Activated CD4-positive, alpha-beta T cell treated with anti-CD3 and anti-CD28 coated beads, Interleukin-2, amount 10 ng/mL, durations not matched to agents 7 days and 5 days (primary cell): ENCODE measurements at places on chromosomes 5 and 9. TPM values are rescaled to one million over a fixed set of nuclear protein-coding genes. Genes with fewer than 3 reads are reported as not detected.

- no peak for DNase-seq
Observed at GRCh38 chr5:132782101-132782500, 5.1 kb upstream of the SEPTIN8 start.

DNA sequence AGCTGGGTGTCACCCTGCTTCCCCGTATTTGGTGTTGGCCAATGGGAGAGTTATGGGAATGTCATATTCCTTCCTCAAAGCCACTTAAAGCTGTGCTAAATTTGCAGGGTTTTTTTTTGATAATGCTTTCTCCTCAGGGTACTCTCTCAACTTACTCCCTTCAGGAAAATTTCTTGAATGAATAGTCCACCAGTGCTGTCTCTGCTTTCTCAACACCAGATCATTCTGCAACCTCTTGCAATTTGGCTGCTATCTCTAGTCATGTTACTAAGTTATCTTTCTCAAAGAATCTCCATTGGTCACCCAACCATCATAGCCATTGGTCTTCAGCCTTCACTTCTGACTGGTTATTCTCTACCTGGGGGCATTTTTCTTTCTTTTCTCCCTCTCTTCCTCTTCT is 13.4 kb upstream of the TNFAIP8 start:
- no peak for DNase-seq

TXNDC8 gene
- total RNA-seq, result not detected

DNA sequence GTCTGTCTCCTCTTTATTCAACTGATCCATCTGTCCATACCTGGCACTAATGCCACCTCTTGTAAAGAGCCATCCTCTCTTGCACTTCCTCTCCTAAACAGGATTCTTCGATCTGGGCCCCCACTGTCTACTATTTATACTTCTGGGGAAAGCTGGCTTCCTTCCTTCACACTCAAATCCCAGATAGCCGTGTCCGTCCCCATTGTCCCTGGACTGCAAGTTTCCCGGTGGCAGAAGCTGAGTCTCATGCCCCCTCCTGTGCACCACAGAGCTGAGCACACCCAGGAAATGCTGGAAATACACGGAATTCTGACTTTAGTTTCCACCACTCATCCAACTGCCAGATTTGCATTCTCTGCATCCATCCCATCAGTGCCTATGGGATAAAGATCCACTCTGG is 84.0 kb downstream of the MARCHF11 start:
- no peak for DNase-seq

- DNase-seq, result no peak
Observed at GRCh38 chr5:128825826-128826225, 139.5 kb upstream of the SLC27A6 start.

SUSD3 gene
- 85.8 TPM for total RNA-seq

AGXT2 gene
- not detected for total RNA-seq

DNA sequence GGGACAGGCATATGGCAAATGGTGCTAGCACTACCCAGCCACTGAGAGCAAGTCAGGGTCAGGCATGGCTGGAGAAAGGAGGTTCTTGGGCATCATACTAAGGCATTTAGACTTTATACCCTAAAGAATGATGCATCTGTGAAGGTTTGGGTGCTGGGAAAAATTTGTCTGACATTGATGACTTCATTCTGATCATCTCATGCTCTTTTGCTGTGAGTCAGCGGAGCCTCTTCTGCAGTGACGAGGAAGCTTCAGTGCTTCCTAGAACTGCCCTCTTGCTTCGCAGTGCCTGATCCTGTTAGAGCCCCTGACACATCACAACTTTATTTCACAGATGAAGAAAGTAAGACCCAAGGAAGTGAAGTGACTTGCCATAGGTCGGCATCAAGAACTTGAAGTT is 266.6 kb upstream of the GAS1 start:
- DNase-seq, result no peak

CTNND2 gene
- total RNA-seq, result not detected

TMEM174 gene
- not detected for total RNA-seq

C5orf52 gene
- not detected for total RNA-seq

GRCh38 chr5:142520885-142521284 is 165.0 kb downstream of the FGF1 start:
- DNase-seq, result no peak

PCDHB7 gene
- not detected for total RNA-seq

GRCh38 chr5:35904443-35905132 is 33.8 kb downstream of the CAPSL start:
- no peak for DNase-seq

DNA sequence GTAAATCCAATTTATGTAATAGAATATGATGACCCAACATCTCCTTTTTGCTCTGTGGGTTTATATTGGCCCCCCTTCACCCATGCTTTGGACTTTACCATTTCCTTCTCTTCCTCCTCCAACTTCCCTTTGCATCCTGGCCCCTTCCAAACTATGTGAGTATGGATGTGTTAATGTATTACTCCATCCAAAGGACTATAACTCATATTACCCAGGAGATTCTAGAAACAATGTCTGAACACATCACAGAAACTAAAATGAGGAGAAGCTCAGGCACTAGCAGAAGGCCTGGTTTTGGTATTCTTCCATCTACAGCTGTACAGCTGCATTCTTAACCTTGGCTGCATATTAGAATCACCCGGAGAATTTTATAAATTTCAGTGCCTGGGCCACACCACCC is 110.7 kb downstream of the PDE4D start:
- no peak for DNase-seq

GRCh38 chr5:108530706-108531105 is 148.8 kb upstream of the FBXL17 start:
- DNase-seq, result no peak

GRCh38 chr9:80156262-80156661 is 584.5 kb downstream of the TLE4 start:
- DNase-seq, result no peak

DNA sequence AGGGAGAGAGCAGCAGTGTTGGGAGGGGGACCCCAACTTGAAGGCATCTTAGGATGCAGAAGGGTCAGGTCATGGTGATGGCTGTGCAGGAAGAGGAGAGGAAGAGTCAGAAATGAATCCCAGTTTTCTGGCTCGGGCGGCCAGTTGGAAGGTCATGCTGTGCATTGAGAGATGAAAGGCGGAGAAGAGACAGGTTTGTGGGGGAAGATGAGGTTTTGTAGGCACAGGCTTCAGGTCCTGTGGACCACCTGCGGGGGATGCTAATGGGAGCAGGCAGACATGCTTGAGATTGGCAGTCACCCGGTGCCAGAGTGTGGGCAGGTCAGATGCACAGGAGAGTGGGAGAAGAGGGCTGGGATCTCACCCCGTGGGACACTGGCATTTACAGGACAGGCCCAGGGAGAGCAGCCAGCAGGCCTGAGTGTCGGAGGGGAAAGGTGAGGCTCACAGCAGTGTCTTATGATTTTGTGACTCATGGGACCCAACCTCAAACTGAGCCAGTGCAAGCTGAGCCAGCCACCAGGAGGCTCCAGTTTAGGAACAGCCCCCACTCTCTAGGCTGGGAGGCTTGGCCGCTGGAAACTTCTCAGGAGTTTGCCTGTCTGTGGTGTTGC is 17.5 kb downstream of the STXBP1 start:
- no peak for DNase-seq

- no peak for DNase-seq
Observed at GRCh38 chr9:78297672-78297961, 692 bp downstream of the PSAT1 start.

DNA sequence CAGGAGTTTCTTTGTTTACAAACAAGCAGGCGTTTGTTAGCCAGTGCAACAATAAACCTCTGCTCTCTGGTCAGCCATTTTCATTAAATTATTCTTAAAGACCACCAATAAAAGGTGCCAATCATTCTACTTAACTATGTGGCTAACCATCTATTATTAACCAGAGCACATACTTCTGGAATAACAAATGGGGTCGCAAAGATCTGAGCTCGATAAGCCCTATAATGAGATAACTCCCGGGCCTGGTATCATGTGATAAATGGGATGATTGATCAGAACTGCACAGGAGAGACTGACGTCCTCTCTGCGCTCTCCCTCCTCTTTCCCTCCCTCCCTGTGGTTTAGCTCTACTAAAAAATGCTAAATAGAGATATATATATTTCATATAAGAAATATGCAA is 488.2 kb downstream of the NTRK2 start:
- no peak for DNase-seq

DNA sequence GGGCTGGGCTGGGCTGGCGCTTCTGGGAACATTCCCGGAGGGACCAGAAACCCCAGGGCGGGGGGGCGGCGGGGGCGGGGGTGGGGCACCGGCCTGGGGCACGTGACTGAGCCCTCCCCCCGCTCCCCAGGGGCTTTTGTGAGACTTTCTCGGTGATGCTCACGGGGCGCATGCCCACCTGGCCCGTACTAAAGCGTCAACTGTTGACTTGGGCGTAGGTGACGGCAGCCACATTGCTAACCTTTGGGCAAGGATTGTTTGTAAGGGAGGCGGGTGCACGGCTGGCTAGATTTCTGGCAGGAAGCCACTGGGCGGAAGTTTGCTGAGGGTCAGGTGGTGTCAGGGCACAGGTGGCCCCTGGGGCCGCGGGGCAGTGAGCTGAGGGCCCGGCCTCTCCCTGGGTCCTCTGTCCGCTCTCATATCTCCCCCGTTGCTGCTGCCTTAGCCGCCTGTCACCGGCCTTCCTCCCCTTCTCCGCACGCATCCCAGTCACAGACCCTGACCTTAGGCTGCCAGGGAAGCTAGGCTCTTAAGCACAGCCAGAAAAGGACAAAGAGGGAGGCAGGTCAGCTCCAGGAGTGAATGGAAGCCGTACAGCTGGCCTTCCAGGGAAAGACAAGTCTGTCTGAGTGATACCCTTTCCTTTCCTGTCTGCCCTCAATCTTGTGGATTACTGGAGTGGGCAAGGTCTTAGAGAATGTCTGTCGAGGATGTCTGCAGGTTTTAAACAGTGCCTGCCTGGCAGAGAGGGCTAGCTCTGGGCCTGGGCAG is 812 bp downstream of the CACFD1 start:
- DNase-seq, result peak; percentile 27

FOXD4 gene
- total RNA-seq, result 0.92 TPM

POLR3G gene
- total RNA-seq, result 3.0 TPM

- DNase-seq, result no peak
Observed at GRCh38 chr5:157253547-157253946, 12.4 kb upstream of the CYFIP2 start.

- DNase-seq, result no peak
Observed at GRCh38 chr5:141439411-141440141, 9.3 kb downstream of the PCDHGA12 start.

GRCh38 chr5:1057485-1058082 is 49.0 kb downstream of the NKD2 start:
- DNase-seq, result no peak

- DNase-seq, result no peak
Observed at GRCh38 chr9:86288499-86289198, 6.3 kb upstream of the ISCA1 start.

- DNase-seq, result no peak
Observed at GRCh38 chr5:42745426-42745825, 11.2 kb upstream of the CCDC152 start.

- peak; percentile 12 for DNase-seq
Observed at GRCh38 chr9:91714020-91714806, 235.8 kb downstream of the ROR2 start.

SIT1 gene
- total RNA-seq, result 195 TPM

OR13C9 gene
- total RNA-seq, result not detected

CTXN3 gene
- not detected for total RNA-seq

GRCh38 chr5:160369990-160370712 is at the start of gene C1QTNF2:
TSS of gene C1QTNF2 (minus strand) at chr5:160370626. CDS start at chr5:160355011, 15,615 bp downstream.
- peak; percentile 7 for DNase-seq

DNA sequence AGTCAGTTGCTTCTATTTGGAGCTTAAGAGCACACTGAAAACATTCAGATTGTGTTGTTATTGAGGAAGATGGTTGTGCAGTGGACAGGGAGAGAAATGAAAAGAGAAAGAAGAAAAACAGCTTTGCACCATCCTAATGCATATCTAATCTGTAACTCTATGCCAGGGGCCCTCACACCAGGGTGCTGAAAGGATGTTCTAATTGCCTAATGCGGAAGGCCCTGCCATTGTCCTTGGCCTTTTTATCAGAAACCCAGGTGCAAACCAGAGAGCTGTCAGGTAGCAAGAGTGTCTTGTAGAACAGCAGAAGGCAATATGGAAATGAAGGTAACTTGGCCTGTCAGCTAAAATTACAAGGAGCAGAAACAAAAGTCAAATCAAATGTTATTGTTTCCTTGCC is 384.5 kb upstream of the PIK3R1 start:
- no peak for DNase-seq

DNA sequence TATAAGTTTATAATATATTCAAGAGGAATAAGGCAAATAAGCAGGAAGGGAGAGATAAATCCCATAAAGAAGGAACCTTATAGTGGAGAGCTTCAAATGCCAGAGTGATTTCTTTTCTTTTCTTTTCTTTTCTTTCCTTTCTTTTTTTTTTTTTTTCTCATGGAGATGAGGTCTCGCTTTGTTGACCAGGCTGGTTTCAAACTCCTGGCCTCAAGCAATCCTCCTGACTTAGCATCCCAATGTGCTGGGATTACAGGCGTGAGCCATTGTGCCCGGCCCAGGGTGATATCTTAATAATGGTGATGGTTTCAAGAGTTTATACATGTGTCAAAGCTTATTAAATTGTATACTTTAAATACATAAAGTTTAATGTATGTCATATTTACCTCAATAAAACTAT is 19.6 kb upstream of the FOCAD start:
- no peak for DNase-seq

DNA sequence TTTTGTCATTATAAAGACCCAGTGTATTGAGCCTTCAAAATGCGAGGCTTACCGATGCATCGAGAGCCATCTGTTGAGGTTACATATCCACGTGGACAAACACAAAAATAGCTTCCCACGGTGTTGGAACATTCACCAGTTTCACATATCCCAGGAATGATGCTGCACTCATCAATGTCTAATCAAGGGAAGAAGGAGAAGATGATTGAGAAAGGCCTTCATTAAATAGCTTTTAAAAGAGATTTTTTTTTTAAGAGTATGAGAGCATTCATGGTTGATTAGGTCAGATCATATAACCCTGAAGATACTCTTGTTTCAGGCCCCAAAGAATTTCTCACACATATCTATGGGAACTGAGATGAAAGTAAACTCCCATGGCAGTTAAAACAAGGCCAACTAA is 129.4 kb downstream of the FBN2 start:
- DNase-seq, result no peak

PCDHB5 gene
- not detected for total RNA-seq

DNA sequence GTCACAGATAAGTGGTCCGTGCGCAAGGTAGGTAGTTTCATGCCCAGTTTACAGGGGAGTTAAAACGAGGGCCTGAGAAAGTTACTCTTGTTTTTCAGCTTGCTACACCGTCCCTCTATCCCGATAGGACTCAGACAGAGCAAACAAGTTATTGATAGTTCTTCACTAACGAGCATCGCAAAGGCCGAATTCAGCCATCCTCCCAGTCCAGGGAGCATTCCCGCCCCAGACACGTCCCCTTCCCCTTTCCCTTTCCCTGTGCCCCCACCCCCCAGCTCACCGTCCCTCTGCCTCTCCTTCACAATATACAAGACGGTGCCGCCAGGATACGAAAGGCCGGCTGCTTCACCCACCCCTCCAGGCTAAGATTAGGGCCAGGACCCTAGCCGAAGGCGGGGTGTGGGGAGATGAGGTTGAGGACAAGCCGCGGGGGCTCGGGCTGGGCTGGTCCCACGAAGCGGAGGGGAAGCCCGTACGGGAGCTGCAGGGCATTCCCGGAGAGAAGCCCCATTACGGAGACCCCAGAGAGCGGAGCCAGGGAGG is 599 bp downstream of the KIAA1191 start:
- DNase-seq, result peak; percentile 23

- no peak for DNase-seq
Observed at GRCh38 chr5:167511276-167511675, 780.2 kb upstream of the WWC1 start.

GRCh38 chr5:10266839-10267238 is 16.8 kb downstream of the CCT5 start:
- no peak for DNase-seq
